Left lobe of liver (tissue), 2 donors: ENCODE measurements at places on chromosomes 3 and 15.
A peak's percentile ranks its signal among the peaks of the same experiment; 100 is the strongest.

GRCh38 chr3:179244878-179245277, 6.0 kb downstream of the KCNMB3 start:
- DNase-seq = no peak

DNA sequence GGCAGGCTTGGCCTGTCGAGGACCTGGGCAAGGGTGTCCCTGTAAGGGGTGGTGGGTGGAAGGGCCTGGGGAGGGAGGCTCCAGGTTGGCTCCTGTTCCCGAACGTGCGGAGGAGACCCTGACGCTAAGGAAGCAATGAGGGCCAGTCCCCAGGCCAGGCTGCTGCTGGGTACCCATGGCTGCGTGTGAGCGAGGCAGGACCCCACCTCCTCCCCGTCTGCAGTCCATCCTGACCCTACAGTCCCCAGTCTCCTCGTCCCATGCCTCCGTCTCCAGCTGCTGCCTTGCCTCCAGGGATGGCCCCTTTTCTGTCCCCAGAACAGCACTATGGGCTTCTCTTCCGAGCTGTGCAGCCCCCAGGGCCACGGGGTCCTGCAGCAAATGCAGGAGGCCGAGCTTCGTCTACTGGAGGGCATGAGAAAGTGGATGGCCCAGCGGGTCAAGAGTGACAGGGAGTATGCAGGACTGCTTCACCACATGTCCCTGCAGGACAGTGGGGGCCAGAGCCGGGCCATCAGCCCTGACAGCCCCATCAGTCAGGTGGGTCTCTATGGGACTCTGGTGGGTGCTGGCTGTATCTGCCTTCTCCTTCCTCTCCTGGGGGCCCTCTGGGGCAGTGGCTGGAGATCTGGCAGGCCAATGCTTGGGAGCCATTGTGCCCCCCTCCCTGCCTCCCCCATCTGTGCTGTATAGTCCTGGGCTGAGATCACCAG, 571 bp downstream of the FES start:
- DNase-seq = no peak

- peak; percentile 49 for DNase-seq
Observed at GRCh38 chr3:158103081-158103886, 2.9 kb downstream of the SHOX2 start.

DNA sequence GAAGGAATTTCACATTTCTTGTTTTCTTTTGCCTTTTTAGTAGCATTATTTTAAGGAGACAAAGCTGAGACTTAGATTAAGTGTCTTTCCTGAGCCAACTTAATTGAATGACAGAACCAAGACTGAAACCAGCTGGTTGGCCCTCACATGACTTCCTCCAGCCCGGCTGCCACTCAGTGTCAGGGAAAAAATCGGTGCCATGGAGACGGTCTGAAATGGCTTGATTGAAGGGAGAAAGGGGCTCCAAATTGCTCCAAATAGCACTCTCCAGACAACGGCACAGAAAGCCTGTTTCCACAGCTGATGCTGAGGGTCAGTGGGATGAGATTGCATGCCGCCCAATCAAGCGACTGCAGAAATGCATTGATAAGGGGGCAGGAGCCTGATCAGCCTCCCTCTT, 475.2 kb upstream of the IL12A start:
- DNase-seq = no peak

DNA sequence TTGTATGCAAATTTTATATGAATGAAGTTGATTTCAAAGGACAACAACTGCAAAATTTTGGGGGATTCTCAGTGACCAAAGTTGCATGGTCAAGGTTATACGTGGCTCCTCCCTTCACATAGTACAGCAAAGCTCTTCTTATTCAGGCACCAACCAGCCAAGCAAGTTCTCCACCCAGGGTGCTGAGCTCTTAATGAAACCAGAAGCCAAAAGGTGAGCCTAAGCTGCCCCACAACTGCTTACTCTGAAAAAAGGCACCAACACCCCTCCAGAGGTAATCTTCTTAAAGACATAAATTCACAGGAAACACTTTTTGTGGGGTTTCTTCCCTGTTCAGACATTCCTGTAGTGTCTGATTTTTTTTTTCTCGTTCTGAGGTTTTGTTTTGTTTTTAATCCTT, 106.1 kb upstream of the GMNC start:
- no peak for DNase-seq

- DNase-seq = no peak
Observed at GRCh38 chr15:46848704-46849103, 868.6 kb upstream of the SEMA6D start.

DNA sequence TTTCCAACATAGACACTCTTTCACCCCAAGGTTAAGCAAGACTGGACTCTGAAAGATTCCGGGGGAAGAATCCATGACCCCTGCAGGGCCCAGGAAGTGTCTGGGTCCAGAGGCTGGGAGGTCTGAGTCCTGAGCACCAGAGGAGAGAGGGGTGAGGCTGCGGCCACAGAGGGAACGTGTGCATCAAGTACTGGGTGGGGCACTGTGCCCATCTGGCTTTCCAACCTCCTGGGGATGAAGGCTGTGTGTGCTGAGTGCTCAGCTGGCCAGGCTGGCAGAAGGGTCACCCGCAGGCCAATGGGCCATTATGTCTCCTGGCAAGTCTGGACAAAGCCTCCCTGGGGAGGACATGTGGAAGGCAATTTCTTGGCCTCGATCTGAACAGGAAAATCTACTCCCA, 3.3 kb downstream of the CHRNA3 start:
- DNase-seq = no peak

DNA sequence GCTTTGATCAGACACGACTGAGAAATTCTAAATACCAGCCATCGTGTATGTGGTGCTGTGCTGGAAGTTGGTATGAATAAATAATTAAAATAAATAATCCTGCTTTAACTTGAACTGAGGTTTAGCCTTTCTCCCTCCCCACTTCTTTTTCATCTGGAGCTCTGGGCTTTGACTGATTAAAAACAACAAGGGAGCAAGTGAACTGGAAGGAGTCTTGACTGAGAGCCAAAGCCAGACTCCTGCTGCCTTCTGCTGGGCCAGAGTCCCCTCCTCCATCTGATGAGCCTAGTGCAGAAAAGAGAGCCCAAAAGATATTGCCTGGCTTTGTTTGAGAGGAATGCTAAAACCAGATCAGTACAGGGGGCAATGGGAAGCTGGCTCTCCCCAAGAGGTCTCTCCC, 96.0 kb downstream of the CCNL1 start:
- DNase-seq = no peak

DNA sequence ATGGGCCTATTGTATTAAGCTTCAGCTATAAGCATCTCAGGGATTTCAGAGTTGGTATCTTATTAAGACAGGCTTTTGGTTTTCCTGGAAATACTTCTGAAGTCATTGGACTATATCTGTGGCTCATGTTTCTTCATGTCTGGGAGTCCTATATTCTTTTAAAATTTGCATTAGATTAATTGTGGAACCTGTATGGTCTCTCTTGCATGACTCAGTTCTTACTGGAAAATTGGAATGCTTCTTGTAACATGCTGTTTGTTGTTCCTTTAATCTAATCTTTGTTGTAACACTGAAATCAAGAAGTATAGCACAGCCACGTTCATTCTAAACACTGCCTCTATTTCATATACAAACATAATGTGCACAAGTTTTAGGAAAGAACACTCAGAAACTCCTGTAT, 208.1 kb downstream of the RBMS3 start:
- DNase-seq = no peak

GRCh38 chr3:150922611-150923010, 17.4 kb upstream of the MINDY4B start:
- DNase-seq = no peak

- no peak for DNase-seq
Observed at GRCh38 chr3:86239946-86240345, 751.0 kb downstream of the VGLL3 start.

GRCh38 chr3:188343894-188344293, 189.9 kb downstream of the LPP start:
- DNase-seq = no peak

GRCh38 chr3:127693336-127693843, 20.6 kb downstream of the ABTB1 start:
- DNase-seq = no peak
